ENCODE measurements at places on chromosomes 5 and 9. TPM values are rescaled to one million over a fixed set of nuclear protein-coding genes. Genes with fewer than 3 reads are reported as not detected.

DNA sequence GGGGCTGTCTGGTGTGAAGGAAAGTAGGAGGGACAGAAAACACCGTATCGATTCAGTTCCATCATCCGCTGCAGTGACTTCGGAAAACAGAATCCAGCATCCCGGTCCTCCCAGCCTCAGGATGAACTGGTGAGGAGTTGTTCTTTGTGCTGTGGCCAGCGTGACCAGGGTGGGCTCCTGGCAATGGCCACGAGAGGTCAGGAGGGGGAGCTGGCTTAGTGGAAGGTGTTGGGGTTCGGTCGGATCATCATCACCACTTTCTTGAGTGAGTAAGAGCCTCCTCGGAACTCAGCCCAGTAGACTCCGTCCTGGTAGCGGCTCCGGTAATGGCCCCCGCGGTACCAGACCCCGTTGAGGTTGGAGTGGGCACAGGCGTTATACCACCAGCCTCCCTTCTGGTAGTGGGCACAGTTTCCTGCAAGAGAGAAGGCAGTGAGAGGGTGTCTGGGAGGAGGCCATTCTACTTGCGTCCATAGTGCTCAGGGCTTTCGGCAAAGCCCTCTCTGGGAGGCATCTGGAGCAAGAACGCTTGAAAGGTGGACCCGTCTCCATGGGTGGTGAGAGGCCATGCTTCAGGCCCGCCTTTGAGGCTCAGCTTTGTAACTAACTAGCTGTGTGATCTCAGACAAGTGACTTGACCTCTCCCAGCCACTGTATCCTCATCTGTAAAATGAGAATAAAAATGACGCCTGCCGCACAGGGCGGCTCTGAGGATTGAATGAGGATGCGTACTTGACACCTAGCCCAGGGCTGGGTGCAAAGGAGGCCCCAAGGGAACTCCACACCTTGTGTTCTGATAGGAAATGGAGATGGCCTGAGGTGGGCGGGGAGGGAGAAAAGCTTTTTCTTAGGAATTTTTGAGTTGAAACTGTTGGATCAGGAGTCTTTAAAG is 33.5 kb downstream of the ANGPTL2 start:
- no peak overlapping the region for H3K4me3 ChIP-seq
- no peak for DNase-seq
- no peaks in the 10 kb centered on the region for H3K27me3 ChIP-seq

DNA sequence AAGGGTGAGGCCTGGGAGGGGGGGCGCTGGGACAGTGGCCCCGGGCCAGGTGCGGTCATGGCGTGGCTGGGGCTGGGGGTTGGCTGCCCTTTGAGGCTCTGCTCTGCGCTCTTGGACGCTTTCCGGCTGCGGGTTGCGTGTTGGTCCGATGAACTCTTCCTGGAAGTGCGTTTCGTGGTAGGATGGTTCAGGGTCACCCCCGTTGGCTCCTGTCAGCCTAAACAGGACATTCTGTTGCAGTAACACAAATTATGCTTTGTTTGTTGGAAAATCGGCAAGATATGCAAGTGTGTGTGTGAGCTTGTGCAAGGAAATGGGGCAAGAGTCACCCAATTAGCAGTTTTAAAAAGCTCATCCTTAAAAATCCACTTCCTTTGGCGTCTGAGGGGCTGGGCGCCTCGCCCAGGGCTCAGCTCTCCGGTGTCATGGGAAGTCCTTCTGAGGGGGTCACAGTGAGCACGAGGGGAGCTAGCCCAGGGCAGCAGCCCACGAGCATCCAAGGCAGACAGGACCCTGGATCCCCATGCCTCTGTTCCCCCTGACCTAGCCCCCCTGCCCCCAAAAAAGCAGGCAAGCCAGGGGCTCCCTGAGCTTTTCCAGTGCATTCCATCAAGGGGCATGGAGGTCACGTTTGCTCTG is 22.2 kb upstream of the RNU6ATAC start:
- no peaks in the 10 kb centered on the region for H3K36me3 ChIP-seq
- H3K27ac ChIP-seq, result no peak overlapping the region
- DNase-seq, result peak; percentile 31
- no peak overlapping the region for H3K4me3 ChIP-seq
- H3K27me3 ChIP-seq, result no peaks in the 10 kb centered on the region
- peaks cover 10% of the 10 kb centered on the region for H3K4me1 ChIP-seq

DNA sequence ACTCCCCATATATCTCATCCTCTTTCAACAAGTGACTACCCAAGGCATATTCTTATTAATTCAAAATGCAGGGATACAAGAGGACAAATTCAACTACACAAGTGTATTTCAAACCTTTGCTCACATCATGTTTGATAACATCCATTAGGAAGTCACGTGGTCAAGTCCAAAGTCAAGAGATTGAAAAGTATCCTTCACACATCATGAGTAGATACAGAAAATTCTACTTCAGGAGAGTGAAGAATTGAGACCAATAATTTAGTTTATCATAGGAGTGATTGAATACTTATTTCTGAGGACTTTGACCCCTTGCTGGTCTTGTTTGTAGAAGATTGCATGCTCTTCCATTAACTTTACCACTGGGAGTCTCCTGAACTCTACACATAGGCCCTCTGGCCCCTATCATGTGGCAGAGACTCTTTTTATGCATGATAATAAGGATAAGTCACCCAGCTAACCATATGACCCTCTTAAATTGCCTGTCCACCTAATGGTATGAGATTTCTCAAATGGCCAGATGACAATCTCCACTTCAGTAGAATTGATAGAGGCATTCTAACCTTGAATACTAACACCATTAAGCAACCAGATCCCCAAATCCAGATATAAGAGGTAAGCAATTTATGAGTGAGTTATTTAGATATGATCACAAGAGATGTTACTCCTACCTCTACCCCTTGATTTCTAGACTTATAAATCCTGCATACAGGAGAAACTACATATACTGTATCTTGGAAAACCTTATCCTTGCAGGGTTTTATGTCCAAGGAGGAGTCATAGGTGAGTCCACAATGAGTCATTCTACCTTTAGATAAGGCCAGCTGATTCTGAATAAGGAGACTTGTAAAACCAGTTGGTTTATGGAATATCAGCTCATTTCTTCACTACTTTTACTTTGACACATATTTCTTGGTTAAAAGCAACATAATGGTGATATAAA is 26.6 kb upstream of the SLC46A2 start:
- no peaks in the 10 kb centered on the region for H3K36me3 ChIP-seq
- DNase-seq, result no peak
- no peak overlapping the region for H3K27ac ChIP-seq
- no peaks in the 10 kb centered on the region for H3K27me3 ChIP-seq
- H3K4me3 ChIP-seq, result no peak overlapping the region

DNA sequence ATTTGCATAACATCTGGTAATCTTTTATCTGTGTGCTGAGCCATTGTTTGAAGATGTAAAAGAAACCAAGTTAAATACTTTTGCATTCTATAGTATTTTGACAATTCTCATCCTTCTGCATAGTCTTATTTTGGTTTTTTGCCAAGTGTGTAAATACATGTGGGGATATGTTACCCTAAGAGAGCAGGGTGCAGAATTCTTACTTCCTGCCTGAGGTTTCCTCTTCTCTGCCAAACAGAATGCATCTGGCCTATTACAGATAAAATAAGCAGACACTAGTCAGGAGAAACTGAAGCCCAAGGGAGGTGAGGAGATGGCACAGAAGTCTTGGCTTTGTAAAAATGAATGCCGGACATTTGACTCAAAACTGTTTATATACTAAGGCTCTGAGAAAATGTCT is 462.1 kb downstream of the TMEM38B start:
- no peaks in the 10 kb centered on the region for H3K36me3 ChIP-seq
- H3K4me3 ChIP-seq, result no peak overlapping the region
- no peaks in the 10 kb centered on the region for H3K27me3 ChIP-seq

The CDHR2 gene
- total RNA-seq, result 9.8 TPM

The ANKDD1B gene
- 7.7 TPM for total RNA-seq

The GSN gene
- 385 TPM for total RNA-seq
